ENCODE measurements at places on chromosomes 2 and 18. TPM values are rescaled to one million over a fixed set of nuclear protein-coding genes. Genes with fewer than 3 reads are reported as not detected.

GRCh38 chr2:1683297-1683696 is 61.0 kb downstream of the PXDN start:
- DNase-seq: no peak

GRCh38 chr2:60095202-60095815 is 458.1 kb downstream of the BCL11A start:
- no peak for DNase-seq

DNA sequence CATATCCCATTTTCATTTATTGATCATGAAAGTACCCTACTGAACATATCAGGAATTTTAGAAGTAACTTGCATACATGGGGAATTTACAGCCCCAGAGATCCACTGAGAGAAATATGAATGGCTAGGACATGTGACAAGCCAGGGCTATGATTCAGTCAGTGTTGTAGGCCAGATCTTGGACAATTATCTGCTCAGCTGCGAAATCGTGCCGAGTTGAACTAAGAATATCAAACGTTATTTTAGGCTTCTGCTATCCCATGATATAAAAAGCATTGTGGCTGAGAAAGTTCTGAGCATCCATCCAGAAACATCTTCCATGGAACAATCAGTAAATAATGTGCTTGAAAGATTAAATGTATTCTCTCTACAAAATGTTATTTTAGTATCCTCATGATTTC is 85.7 kb upstream of the UNC80 start:
- DNase-seq: no peak

- no peak for DNase-seq
These were observed 10.4 kb upstream of the CCDC74A start for GRCh38 chr2:131517106-131517831.

DNA sequence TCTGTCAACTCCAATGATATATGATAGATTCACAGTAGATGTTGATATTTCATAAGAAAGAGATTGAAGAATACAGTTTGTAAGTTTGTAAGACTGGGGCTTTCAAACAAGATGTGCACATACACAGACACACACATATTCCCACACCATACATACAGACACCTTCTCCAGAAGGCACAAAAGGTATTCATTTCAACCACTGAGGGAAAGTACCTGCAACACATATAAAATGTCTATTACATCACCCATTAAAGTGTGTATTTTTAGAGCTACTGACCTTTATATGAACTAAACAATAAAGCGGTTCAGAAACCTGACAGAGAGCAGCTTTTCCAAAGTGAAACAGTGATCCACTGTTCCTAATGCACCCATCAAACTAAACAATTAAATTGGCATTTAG is 53.3 kb downstream of the CCDC148 start:
- no peak for DNase-seq

- DNase-seq: no peak
These were observed 1154.1 kb downstream of the RPIA start for GRCh38 chr2:89845532-89845931.

- no peak for DNase-seq
These were observed 71.3 kb downstream of the SOX11 start for GRCh38 chr2:5763531-5763930.

GRCh38 chr2:237020090-237020489 is 65.6 kb upstream of the COPS8 start:
- DNase-seq: no peak

DNA sequence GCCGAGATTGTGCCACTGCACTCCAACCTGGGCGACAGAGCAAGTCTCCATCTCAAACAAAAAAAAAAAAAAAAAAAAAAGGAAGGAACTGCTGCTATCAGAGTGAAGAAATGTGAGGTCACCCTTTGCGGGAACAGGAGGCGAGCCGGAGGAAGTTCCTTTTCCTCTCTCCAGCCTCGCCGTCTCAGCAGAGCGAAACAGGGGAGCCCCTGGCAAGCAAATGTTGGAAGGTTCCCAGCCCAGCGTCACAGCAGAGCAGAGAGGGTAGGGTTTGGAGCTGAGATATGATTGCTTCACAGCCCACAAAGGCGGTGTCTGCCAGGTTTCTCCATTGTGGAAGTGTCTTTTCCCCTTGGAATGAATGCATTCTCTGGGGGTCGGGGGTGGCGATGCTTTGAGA is 28.5 kb downstream of the SLC20A1 start:
- DNase-seq: no peak

GRCh38 chr2:164538240-164538866 is 82.9 kb downstream of the GRB14 start:
- peak; percentile 62 for DNase-seq

DNA sequence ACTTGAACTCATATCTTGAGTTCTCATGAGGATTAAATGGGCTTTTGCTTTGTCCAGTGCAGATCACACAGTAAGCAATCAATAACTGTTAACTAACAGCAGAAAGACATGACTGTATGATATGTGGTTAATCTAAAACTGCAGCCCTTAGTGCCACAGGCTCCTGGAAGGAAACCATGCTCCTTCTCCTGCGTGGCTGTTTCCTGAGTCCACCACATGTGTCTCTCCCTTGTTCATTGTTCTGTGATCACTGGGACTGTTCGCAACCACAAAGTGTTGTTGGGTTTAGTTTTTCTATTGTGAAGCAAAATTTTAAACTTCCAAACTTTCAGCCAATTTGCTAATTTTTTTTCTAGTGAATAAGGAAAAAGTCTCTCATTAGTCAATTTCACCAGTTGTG is 130.9 kb upstream of the PTPRM start:
- no peak for DNase-seq

DNA sequence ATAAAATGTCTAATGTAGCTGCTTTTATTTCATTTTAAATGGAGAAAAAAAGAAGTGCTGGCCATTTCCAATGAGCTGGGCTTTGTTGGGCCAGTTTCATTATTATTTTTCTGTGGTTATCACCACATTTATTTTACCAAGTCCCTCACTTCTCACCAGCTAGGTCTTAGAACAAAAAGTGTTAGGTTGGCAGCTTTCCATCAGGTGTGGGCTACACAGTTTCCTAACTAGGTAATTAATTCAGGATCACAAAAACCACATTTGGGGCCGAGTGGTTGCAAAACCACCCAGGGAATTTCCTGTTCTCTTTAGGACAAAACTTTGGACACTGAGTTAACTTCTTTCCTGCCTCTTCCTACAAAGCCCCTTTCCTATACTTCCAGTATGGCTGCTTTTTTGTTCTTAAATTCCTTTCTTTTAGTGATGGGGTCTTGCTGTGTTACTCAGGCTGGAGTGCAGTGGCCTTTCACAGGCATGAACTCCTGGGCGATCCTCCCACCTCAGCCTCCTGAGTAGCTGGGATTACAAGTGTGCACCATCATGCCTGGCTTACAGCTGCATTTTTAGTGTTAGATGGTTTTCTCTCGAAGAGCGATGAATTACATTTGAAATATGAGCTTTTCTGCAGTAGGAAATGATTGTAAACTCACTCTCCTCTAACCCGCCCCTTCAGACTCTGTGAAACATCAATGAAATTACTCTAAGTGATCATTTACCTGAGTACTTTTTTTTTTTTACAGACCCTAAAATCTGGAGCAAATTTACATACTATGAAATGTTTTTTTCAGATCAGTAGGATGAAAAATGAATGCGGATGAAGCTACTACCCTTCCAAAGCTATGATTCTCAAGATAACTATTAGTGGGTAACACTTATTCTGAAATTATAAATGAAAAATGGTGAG is 2.6 kb upstream of the ZFP36L2 start:
- DNase-seq: peak; percentile 77

DNA sequence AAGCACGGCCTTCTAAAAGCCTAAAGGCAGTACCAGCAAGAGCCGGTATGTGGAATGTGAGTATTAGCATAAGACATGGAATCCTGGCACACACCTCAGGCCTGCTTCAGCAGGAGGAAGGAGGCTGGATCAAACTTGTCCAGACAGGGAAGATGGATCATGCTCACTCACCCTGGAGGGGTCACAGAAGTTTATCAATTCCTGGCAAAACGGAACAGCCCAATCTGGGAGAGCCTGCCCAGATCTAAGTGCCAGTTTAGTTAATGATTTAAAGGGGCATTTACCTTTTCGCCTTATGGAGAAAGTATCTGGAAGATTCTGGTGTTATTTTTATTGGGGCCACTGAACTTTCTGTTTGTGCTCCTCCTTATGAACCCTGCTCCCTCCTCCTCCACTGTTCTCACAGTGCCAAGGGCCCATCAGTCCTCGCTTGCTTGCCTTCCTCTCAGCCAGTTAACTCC is 58.3 kb upstream of the NFE2L2 start:
- DNase-seq: peak; percentile 88

- DNase-seq: no peak
These were observed 230.6 kb downstream of the DOK6 start for GRCh38 chr18:69631281-69631680.

DNA sequence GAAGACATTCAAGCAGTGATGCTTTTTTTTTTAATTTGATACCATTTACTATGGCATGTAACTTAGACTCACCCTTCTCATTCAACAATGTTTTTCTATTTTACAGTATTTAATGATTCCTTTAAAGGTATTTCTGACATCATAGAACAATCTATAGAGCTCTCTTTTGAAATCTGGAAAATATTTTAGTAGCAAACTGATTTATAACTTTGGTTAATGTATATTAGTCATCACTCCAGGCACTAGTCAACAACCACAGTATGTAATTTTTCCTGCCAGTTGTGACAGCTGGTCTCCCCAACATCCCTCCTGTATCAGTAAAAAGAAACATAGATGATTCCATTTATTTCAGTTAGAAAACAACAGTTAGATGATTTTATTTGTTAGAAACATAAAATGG is 122.9 kb downstream of the LCLAT1 start:
- no peak for DNase-seq

DNA sequence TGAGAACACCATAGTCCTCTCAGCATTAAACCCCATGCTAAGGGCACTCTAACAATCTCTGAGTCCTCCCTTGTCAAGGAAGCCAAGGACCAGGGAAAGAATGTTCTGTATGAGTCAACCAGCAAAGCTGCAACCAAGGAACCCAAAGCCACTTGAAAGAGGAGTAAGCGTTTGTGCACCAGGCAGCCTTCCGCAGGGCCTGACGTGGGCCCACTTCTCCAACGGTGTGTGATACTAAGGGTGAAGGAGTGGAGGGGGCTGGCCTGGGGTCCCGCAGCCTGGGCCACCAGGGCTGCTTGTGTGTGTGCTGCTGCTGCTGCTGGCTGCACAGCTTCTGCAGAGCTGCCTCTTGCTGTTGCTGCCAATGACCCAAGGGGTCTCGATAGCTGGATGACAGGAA is 30.1 kb upstream of the GALNT14 start:
- no peak for DNase-seq

DNA sequence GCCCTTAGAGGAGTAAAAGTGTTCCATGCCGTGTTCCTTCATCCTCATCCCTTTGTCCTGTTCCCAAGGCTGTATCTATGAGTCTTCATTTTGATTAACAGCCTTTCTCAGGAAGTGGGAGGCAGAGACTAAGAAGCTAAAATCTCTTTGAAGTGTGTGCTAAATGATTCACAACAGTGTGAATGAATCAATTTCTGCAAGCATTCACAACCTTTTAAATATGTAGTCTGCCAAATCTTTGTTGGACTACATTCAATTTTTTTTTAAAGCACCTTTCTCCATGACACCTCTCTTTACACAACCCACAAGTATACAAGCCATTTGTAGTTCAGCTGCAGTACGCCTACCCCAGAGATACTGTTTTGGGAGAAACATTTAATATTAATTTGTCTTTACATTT is 408.6 kb upstream of the FANCL start:
- DNase-seq: peak; percentile 11

The KCNG2 gene
- total RNA-seq: not detected

The ALLC gene
- not detected for total RNA-seq

The MAB21L4 gene
- not detected for total RNA-seq

The LYG1 gene
- total RNA-seq: 1.2 TPM

The SLC9A2 gene
- total RNA-seq: 0.09 TPM

The IL1F10 gene
- not detected for total RNA-seq

The CYRIA gene
- 1.2 TPM for total RNA-seq

The OTOS gene
- not detected for total RNA-seq

The STAT4 gene
- total RNA-seq: 1.4 TPM

The NEU2 gene
- total RNA-seq: not detected

The ADAM23 gene
- not detected for total RNA-seq

Data from MCF 10A (cell line).